Smooth muscle cell of the pulmonary artery (primary cell): ENCODE measurements at places on chromosomes 6 and 20. TPM values are rescaled to one million over a fixed set of nuclear protein-coding genes. Genes with fewer than 3 reads are reported as not detected.

The CALHM5 gene
- total RNA-seq, result 6.8 and 12.1 TPM in 2 replicates

The BMP6 gene
- 38.6 and 57.1 TPM in 2 replicates for total RNA-seq

The RIMS1 gene
- 2.3 and 3.6 TPM in 2 replicates for total RNA-seq

The SLC22A23 gene
- 4.2 and 18.1 TPM in 2 replicates for total RNA-seq

The STX11 gene
- total RNA-seq, result 0.85 and 1.6 TPM in 2 replicates

The TNNC2 gene
- 0.39 TPM in 1 of 2 replicates, not detected in the other for total RNA-seq

The MLIP gene
- total RNA-seq, result 0.26 and 0.40 TPM in 2 replicates

The SSTR4 gene
- 0.07 TPM in 1 of 2 replicates, not detected in the other for total RNA-seq

The MYCT1 gene
- 6.0 and 13.0 TPM in 2 replicates for total RNA-seq

The ZSCAN23 gene
- total RNA-seq, result 4.7 TPM in 2 replicates

The HLA-DRB5 gene
- not detected in 2 replicates for total RNA-seq

The MEP1A gene
- total RNA-seq, result not detected in 2 replicates

The KIF25 gene
- total RNA-seq, result 0.72 TPM in 1 of 2 replicates, not detected in the other

The TPD52L1 gene
- 29.0 and 32.4 TPM in 2 replicates for total RNA-seq

The IPCEF1 gene
- total RNA-seq, result 0.07 TPM in 1 of 2 replicates, not detected in the other

The SLC35F1 gene
- total RNA-seq, result 0.07 TPM in 1 of 2 replicates, not detected in the other

The DNAH8 gene
- total RNA-seq, result under 0.01 TPM in 1 of 2 replicates, not detected in the other

The BPIFA1 gene
- total RNA-seq, result not detected in 2 replicates

The CPXM1 gene
- total RNA-seq, result 0.33 TPM in 1 of 2 replicates, not detected in the other

The OR12D3 gene
- total RNA-seq, result not detected in 2 replicates

The SLC22A7 gene
- total RNA-seq, result not detected in 2 replicates

The XRN2 gene
- total RNA-seq, result 73.4 and 74.7 TPM in 2 replicates

The ERVFRD-1 gene
- not detected in 2 replicates for total RNA-seq

The AVP gene
- not detected in 2 replicates for total RNA-seq
